ENCODE measurements at places on chromosomes 4 and X.

DNA sequence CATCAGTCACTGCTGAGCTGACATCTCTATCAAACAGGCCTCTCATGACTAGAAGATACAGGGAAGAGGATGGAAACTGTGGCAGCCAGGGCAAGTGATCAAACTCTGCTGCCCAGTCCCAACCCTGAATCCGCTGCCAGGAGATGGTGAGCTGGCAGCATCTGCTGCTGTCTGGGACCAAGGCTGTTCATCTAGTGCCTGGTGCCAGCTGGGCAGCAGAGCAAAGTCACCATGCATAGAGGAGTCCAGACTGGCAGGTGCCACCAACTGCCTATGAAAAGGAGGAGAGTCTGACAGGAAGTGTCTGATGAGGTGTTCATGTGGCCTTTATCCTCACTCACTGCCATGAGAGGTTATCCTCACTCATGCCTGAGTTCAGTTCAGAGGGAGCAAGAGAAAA, 518.9 kb downstream of the MID1IP1 start:
- no peak for DNase-seq

GRCh38 chrX:144901521-144901920, 345.8 kb upstream of the SPANXN1 start:
- DNase-seq = no peak

DNA sequence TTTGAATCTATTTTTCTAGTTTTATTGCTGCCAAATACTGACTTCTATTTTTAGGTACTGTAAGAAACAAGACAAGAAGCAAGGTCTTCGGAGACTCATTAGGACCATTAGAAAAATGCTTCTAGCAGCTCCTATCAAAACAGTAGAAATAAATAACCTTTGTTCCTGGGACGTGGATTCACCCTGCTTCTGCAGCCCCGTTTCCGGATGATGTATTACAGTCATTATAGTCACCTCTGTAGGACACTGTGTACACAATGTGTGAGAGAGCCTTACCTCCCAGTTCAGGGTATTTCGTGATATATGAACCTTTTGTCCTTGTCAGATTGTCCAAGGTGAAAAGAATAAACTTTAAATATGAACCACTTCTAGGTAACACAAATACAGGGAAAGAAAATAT, 484.0 kb upstream of the TECRL start:
- DNase-seq = no peak

DNA sequence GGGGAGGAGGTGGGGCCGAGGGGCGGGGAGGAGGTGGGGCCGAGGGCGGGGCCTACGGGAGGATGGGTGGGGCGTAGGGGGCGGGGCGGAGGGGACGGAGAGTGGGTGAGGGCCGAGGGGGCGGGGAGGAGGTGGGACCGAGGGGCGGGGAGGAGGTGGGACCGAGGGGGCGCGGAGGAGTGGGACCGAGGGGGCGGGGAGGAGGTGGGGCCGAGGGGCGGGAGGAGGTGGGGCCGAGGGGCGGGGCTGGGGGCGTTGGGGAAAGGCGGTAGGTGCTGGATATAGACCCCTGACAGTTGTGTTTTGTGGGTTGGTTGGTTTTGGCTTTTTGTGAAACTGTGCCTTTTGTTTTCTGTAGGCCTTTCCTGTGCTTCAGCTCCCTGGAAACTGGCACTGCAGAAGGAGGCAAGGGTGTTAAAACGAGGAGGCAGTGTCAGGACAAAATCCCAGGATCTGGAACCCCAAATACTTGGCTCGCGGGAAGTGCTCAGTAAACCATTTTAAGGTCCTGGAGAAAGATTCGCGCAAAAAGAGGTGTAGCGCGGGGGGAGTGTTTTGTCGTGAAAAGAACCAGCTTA, 580 bp upstream of the MMGT1 start:
- no peak for DNase-seq

- no peak for DNase-seq
Measured at GRCh38 chrX:40346379-40346778, 234.4 kb upstream of the ATP6AP2 start.

DNA sequence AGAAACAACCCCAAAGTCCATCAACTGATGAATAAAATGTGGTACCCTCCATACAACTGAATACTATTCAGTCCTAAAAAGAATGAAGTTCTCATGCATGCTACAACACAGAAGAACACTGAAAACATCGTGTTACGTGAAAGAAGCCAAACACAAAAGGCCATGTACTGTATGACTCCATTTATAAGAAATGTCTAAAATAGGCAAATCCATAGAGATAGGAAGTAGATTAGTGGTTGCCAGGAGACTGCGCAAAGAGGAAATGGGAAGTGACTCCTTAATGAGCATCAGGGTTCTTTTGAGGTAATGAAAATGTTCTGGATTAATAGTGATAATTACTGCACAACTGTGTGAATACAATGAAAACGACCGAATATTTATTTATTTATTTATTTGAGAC, 23.4 kb downstream of the FBXW7 start:
- no peak for DNase-seq

DNA sequence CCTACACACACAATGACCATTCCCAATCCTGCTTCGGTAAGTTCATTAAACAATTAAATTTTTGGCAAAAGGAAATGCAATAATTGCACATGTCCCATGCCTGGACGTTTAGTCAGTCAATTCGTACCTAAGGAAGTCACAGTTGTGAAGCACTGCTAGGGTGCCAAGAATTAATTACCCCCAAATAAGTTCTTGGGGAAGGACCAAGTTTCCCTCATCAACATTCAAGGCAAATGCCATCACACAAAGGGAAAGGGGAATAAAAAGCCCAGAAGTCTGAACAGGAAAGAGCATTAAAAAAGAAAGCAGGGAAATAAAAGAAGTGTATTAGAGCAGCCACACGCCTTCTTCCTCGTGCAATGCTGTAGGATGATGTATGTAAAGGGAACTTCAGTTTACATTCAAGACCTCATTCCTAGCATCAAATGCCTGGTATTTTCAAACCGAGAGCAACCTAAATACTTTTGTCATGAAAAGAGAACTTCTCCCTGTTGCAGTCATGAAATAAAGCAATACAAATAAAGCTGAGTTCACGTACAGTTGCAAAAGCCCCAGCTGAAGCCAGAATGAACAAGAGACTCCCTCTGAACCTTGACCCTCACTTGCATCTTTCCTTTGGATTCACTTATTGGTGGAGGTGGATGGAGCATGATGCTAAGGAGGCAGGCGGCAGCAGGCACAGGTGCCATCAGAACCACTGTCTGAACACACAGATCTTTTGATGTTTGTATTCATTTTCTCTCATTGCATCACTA, 124.0 kb upstream of the PPARGC1A start:
- no peak for DNase-seq

DNA sequence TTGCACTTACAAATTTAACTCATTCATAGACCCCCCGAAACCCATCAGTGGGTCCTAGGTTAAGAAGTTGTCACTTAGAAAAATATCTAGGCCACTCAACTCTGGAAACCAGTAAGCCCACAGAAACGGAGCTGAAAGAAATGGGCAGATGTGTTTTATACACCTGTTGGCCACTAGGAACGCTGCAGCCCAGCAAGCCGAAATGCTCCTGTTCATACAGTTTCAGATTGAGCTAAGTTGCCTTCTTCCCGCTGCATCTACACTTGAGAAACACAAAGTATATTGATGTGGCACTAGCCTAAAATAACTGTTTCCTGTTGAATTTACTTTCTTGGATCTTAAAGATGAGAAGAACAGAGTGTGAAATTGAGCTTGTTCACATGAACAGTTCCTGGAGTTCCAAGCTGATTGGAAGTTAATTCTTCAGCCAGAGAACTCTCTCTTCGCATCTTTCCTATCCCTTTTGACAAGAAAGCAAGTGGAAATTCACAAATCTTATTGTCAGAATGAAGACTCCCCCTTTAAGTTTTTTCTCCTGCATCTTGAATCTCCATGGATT, 174.1 kb downstream of the RBMX2 start:
- DNase-seq = no peak

GRCh38 chr4:51885363-51885762, 42.4 kb downstream of the DCUN1D4 start:
- no peak for DNase-seq

DNA sequence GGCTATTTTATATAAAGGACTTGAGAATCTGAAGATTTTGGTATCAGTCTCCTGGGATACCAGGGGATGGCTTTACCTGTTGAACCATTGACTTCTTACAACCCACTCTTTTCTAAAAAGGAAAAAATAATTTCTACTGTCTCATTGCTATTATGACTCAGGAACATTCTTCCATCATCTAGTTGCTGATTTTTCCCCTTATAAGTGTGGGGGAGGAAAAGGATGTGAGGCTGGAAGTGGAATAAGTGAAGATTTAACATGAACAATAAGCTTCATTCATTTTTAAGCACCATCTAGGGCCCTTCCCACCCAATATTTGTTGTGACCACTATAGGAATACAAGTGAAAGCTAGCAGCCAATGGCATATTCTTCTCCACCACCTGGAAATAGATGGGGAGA, 10.6 kb upstream of the MND1 start:
- no peak for DNase-seq

- no peak for DNase-seq
Measured at GRCh38 chr4:183921335-183921734, 16.2 kb downstream of the STOX2 start.

GRCh38 chrX:15946783-15947580, 92.4 kb upstream of the AP1S2 start:
- no peak for DNase-seq

GRCh38 chr4:135552131-135552530, 1350.5 kb upstream of the PABPC4L start:
- DNase-seq = no peak
